Stimulated activated CD8-positive, alpha-beta memory T cell treated with anti-CD3 and anti-CD28 coated beads, Interleukin-4, amount 100 ng/mL, for 1 hour (primary cell): ENCODE measurements at places on chromosomes 12 and 14.

DNA sequence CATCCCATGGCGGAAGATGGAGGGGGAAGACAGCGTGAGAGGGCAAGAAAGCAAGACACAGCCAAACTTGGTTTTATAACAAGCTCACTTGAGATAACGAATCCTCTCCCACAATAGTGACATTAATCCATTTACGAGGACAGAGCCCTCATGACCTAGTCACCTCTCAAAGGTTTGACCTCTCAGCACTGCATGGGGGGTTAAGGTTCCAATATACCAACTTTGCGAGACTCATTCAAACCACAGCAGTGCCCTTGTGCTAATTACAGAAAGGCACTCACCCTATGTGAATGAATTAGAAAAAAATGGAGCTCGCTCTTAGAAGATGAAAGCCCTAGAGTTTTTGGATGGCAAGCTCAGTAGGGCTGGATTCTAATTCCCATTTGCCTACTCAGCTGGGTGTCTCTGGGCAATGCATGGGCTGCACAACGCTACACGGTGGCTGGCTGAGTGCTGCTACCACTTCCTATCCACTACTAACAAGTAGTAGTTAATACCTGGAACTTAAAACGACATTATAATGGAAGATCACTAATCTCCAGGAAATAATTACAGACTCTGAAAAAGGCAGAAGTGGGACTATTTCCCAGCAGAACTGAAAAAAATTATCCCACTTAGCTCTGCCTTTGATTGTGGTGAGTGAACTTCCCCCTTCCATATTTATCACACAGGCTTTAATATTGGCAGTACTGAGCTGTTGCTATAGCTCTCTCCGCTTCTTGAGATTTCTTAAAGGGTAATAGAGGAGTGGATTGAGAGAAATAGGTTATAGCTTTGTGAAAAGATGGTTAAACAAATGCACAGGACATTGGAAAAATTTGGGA lies 27.5 kb downstream of the TESPA1 start:
- no peak for DNase-seq

DNA sequence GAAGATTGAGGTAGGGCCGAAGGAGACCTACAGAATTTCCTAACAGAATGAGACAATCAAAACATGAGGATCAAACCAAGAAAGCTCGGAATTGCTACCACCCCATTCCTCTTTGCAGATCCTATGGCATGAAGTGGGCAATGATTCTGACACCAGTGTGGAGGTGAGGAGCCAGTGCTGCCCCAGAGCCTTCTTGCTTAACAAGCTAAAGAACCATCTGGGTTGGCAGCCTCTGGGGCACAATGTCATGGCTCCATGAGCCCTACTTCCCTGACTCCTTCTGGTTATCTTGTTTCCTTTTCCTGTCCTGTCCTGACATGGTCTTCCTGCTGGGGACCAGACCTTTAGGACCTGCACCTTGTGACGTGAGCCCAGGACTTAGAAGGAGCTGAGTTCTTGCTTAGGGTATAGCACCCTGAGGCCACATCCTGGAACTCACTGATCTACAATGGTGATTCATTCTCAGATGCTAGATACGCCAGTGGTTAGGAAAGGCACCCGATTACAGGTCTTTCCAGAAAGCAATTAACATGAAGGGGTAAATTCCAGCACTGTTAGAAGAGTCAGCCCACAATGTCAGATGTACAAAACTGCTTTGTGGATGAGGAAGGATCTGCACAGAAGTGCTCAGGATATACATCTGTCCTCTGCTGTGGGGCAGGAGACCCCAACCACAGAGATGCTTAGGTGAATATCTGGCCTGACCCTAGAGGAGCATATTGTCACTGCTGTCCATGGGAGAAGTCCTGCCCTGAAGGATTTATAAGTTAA lies 324.2 kb downstream of the ZFP36L1 start:
- peak; percentile 10 for DNase-seq

DNA sequence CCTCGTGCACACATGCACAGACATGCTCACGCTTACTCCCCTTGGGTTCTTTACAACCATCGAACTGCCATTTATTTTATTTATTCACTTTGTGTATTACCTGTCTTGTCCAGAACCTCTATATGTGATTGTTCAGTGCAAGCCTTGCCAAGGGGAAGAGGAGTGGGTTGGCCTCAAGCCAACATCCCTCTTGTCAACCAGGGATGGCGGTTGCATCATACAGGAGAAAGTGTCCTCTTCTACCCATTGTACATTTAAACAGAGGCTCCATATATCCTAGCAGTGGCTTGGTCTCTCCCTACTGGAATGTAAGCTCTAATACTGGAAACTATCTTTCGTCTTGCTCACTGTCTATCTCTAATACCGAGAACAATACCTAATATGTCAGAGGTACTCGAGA lies 108.4 kb downstream of the C12orf42 start:
- no peak for DNase-seq

GRCh38 chr14:21520767-21521166 lies 5.4 kb downstream of the SALL2 start:
- no peak for DNase-seq

DNA sequence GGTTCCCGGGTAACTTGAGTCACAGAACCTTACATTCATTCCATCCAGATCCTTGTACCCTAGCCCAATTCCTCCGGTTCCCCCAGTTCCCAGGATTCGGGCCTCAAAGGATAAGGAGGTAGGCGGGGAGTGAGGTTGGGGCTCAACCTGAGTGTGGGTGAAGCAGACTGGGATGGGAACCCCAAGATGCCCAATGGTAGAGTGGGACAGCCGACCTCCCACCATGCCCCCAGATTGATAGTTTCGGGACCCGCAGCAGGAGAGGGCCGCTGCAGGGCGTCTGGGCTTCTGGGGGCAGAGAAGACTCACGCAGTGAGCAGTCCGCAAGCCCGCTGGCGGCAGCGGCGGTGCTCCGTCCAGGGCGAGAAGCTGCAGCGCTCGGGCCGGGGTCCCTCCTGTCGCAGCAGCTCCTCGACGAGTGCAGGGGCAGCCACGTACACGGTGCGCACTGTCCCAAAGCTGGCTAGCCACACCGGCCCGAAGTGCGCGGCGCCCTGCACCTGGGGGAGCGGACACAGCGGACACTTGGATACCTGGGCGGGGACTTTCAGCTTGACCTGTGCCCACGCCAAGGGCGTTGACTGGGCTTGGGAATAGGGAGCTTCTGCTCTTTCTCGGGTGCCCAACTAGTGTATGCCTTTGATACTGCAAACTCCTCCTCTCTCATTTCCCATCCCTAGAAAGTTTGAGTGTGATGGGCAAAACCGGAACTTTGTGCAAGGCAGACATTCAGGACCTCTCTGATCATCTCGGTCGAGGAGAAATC lies 997 bp downstream of the CYP27B1 start:
- DNase-seq = no peak

DNA sequence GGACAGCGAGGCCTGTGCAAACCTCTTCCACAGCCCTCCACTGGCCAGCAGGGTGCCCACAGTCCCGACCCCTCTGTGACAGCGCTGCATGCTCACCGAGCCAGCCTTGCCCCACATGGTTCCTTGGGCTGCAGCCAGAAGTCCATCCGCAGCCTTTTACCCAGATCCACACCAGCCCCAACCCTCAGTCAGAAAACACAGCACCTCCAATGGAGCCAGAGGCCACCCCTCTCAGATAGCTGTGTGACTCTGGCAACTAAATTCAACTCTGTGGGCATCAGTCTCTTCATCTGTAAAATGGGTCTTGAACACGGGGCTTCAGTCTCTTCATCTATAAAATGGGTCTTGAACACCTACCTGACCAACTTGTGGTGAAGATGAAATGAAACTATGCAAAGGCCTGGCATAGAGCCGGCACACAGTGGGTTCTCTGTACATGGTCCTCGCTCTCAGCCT lies 38.0 kb downstream of the NFKBIA start:
- no peak for DNase-seq

- no peak for DNase-seq
Observed at GRCh38 chr12:100987552-100988521, 193.3 kb downstream of the ANO4 start.

DNA sequence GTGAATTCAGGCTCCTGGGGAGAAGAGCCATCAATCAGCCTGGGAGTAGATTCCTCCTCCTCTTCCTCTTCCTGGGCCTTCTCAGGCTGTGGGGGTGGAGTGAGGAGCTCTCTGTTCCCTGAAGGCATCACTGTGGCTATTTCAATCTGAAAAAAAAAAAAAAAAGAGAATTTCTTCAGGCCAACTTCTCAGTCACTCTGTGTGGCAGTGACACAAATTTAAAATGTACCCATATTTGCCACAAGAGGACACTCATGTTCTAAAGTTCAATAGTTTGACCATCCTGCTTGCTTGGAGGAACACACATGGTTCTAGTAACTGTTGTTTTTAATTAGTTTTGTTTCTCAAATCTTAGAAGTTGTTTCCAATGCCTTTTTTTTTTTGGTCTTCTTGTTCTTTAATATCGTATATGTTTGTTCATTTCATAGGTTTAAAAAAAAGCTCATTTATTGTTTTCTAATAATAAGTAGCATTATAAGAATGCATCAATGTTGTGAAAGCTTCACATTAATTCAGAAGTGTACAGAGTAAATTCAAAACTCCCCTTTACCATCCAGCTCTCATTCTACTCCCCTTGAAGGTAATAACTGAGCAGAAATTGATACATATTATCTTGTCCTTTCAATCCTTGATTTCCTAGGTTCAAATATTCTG lies 23.3 kb upstream of the CCER1 start:
- DNase-seq = no peak
